Activated T-cell treated with anti-CD3 and anti-CD28 coated beads for 1 hour (primary cell): ENCODE measurements at places on chromosomes 6 and 20.

DNA sequence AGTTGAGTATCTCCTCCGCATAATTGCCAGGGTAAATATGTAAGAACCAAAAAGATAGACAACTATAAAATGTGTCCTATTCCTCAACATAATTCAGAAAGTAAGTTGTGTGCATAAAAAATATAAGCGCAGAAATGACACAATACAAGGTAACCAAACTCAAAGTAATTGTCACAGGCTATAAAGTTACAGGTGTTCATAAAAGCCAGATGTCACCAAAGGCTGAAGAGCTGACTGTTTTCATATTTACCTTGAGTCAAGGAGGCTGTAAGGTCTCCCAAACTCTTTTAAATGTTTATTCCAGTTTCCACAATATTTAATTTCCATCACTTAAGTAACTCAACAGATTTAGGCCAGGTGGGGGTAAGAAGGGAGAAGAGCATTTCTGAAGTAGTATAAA lies 192.2 kb upstream of the MARCKS start:
- DNase-seq: no peak

DNA sequence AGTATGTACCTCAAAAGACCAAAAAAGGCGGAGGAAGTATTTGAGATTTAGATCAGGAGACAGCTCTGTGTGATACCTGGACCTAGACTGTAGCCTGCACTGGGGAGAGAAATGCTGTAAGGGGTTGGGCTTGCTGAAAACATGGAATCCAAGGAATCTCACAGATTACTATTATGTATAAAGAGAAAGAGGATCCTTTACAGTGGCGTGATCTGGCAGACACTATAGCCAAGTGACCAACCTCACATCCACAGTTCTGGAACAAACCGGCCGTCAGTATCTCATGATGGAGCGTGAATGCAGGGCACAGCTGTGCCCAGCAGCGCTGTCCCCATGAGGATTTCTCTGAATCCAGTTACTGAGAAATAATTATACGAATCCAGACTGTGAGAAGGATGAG lies 12.3 kb downstream of the DDX27 start:
- DNase-seq: no peak

DNA sequence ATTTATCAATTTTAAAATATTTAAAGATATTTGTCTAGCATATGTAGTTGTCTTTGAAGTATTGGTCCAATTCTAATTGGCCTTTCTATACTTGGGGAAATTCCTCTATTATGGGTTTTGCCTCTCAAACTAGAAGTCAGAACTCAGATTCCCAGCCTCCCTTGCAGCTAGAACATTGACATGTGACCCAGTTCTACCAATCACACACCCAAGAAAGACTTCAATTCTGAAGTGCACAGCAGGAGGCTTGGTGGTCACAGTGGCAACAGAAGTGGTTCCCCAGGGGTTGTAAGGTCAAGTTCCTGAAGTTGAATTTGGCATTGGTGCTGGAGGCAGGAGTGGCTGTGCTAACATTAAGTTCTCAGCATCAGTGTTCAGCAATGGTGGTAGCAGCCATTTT lies 14.8 kb upstream of the FKBP5 start:
- no peak for DNase-seq

GRCh38 chr6:31903957-31904356 lies 2.1 kb upstream of the ZBTB12 start:
- no peak for DNase-seq

GRCh38 chr6:40419377-40419776 lies 167.8 kb downstream of the LRFN2 start:
- no peak for DNase-seq

DNA sequence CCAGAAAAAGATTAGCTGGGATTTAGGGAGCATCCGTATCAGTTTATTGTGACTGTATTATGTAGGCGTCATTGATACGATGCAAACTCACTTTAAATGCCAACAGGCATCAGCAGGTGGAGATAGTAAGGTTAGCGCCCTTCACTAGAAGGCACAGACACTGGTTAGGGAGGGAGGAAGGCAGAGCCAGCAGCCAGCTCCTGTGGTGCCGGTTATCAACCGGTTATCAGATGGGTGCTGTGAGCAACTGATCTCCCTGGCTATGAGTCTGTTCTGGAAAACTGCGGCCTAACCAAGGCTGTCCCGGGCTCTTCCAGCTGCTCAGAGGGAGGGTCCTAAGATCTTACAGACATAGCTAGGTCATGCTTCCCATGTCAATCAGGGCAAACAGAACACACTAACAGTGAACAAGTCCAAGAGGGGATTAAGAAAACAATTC lies 47.5 kb upstream of the CD93 start:
- no peak for DNase-seq

- DNase-seq: peak; percentile 50
These were observed 14.2 kb downstream of the FIG4 start for GRCh38 chr6:109705258-109705657.

DNA sequence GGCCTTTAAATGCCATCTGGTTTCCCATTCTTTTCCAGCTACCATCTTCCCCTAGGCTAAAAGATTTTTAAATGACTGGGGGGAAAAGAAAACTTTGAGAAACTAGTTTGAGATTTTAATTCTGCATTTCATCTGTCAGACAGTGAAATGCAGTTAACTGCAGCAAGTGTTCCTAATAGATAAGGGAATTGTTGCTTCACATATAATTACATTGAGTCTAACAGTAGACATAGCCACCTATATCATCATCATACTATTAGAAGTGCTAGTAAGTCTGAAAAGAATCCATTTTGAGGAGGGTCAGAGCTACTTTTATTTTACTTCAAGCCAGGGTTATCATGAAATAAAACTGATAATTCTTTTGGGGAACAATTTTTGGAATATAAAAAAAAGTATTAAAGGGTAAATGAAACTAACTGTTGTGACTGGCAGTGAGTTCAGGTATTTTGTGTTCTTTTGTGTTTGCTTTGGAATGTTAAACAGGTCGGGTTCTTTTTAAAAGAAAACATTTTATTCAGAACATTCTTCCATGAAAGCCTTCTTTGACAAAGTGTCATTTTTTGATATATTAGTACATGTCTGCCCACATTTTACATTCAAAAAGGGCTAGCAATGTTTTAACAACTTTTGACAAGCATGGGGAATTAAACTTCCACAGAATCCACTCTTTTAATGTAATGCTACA lies 170.1 kb downstream of the HS3ST5 start:
- no peak for DNase-seq

DNA sequence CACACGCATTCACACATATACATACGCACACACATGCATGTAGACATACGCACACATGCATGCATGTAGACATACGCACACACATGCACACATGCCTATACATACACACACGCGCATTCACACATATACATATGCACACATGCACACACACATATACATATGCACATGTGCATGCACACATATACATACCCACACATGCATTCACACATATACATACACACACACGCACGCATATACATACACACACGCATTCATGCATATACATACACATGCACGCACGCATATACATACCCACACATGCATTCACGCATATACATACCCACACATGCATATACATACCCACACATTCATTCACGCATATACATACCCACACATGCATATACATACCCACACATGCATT lies 80.5 kb downstream of the WDR27 start:
- DNase-seq: no peak

GRCh38 chr6:136129365-136129764 lies 120.7 kb downstream of the MTFR2 start:
- no peak for DNase-seq

DNA sequence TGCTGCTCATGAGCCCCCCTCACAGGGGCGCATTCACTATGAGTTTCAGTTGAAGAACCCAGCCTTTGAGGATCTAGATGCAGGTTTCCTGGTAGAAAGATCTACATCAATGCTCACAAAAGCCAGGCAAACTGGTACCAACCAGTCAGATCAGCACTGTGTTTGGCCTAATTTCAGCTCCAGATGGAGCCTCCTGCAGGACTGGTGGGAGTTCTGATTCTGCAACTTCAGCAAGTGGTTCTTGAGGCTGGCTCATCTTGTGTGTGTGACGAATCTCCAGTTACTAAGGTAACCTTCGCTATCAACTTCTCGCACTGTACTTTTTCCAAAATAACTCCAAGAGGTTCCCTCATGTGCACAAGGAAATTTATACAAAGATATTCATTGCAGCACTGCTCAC lies 118.8 kb downstream of the ZMYND8 start:
- DNase-seq: no peak

DNA sequence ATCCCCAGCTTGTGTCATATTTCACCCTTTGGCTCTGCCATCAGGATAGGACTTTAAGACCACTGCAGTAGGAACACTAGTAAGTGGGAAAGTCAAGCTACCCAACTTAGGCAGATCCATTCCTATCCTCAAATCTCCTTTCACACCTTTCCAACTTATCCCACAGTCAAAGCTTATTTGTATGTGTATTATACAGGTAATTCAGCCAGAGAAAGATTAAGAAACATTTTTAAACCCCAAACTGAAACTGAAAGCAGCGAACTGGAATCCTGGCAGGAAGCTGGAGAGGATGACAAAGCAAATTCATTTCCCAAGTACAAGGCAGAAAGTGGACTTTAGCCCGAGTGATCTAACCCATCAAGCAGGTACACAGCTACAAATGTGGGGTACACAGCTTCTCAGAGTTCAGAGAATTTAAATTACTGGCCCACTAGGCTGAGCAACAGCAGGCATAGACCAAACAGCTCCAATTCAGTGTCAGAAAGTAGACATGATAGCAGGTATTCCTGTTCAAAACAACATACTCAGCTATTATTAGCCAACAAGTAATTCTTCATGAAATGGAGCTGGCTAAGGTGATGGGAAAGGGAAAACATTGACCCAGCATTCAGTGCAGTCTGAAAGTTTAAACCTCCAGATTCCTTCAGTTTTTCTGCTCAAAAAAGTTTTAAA lies 39.1 kb downstream of the ILRUN start:
- DNase-seq: no peak

DNA sequence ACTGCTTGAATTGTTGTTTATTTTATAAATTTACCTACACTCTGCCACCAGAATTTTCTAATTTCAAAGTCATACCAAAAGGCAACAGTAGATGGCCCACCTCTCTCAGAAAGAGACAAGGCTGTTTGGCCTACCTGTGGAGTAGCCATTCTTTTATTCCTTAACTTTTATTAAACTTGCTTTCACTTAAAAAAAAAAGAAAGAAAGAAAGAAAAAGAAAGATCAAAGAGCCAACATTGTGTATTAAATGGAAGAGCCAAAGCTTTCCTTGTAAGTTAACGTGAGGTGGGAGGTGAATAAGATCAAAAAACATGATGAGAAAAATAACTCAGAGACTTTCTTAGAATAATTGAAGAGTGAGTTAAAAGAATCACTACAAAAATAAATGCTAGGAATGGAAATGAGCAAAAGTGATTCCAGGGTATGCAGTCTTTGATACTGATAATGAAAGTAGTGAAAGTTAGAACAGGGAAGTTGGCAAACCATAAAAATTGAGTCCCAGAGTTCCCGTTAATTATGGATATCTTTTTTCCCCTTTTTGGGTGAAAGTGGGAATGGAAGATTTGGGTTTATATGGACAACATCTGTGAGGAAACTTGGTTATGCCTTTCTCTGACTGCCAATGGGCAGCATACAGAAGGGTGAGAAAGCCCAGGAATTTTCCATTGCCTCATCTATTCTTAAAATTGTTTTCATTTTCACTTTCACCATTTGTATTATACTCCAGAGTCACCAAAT lies 35.9 kb upstream of the MYB start:
- DNase-seq: no peak

DNA sequence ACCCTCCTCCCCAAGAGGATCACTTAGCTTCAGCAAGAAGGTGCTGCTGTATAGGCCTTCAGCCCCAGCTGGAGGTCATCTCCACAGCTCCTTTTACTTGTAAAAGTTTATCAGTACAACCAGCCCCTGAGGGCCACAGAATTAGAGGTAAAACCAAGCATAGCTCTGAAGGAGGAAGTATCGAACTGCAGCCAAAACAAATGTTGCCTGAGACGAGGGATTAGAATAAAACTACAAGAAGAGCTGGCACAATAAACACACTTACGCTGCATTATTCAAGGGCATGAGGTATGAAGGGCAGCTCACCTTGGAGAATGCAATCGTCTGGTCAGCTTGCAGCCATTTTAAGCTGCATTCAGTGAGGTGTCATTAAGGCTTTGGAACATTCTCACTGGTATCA lies 21.1 kb upstream of the FOXQ1 start:
- no peak for DNase-seq

DNA sequence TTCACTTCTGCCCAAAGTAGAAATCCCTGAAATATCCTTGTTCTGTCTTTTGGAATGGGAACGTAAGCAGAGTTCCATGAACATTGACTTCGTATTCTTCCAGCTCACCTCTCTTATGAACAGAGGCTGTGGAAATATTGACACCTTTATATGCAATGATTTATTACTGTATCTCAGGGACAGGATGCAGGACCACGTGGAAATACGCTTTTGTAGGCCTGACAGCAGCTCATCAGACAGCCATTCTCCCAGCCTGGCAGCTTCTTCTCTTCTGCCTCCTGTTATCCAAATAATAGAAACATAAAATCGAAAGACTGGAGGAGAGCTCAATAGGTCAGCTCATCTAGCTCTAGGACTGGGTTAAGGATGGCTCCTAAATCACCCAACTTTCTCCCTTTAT lies 106.2 kb upstream of the DTNBP1 start:
- DNase-seq: no peak

GRCh38 chr6:131657222-131657621 lies 20.1 kb downstream of the ENPP3 start:
- DNase-seq: no peak

DNA sequence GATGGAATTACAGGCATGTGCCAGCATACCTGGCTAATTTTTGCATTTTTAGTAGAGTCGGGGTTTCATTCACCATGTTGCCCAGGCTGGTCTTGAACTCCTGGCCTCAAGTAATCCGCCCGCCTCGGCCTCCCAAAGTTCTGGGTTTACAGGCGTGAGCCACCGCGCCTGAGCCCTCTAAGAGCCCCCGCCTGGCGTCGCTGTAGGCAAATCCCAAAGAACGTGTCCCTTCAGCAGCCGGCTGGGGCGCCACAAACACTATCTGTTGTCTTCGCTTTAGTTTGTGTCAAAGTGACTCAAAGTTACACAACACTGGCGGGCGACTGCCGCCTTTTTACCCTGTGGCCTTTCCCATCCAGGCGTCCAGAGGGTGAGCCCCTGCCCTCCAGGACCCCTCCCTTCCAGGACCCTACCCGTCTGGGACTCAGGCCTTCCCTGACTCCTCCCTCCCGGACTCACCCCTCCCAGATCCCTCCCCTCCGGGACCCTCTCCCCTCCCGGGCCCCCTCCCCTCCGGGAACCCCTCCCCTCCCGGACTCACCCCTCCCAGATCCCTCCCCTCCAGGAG lies 940 bp upstream of the ADRM1 start:
- peak; percentile 75 for DNase-seq

GRCh38 chr20:45911486-45912343 lies at the start of gene PLTP:
Gene PLTP, minus strand, starts transcription at chr20:45912155. Its CDS starts 703 bp downstream, at chr20:45911452.
- no peak for DNase-seq

DNA sequence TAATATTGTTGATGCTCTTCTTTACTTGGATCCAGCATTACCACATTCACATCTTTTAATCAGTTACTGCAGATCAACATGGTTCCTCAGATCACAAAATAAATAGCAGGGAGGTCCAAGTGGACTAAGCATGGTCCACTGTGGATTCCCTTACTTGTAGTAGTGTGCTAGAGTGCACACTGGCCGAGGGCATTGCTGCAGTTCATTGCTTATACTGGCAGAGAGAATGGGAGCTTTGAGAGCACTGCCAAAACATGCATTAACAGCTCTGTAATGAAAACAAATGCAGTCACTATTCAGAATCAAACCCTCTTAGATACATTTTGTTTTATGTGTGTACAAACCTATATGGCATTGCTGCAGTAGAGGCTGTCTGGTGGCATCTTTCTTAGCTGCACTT lies 471.5 kb downstream of the CD109 start:
- no peak for DNase-seq

- DNase-seq: no peak
These were observed 123.8 kb upstream of the MLN start for GRCh38 chr6:33927616-33928015.

- DNase-seq: no peak
These were observed 37.9 kb downstream of the PRDM1 start for GRCh38 chr6:106124015-106124414.
